ENCODE measurements at places on chromosomes 16 and 17.
A peak's percentile ranks its signal among the peaks of the same experiment; 100 is the strongest.

GRCh38 chr17:80773243-80773991 lies 218.2 kb upstream of the CHMP6 start:
- DNase-seq: no peak

DNA sequence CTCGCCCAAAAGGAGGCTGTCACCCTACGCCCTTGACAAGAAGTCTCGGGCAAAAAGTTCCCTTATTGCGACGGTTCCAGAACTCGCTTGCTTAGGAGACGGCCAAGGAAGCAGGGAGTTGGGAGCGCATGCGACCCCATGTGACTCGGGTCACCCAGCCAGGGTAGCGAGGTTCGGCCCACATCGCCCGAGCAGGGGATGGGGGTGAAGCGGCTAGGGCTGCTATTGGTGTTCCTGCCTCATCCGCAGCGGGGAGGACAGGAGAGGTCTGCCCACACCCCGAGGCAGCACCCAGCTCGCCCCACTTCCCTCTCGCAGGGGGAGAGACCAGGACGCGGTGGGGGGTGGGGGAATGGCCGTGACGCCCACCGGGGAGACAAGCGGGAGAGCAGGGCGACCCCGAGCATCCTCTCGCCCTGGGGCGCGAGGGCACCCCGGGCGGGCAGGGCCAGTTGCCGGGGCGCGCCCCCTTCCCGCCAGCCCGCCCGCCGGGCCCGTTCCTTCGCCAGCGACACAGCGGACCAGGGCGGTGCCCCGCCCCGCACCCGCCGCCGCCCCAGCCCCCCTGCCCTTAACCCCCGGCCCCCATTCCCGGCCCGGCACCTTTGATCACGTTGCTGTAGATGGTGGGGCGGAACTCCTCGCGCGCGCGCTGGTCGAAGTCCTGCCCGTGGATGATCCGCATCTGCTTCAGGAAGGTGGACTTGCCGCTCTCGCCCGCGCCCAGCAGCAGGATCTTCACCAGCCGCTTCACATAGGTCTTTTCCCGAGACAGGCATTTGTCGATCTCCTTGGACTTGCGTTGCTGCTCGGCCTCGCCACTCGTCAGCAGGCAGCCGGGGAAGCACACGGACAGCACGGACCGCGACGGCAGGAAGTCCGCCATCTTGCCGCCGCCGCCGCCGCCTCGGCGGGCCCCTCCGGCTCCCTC lies 567 bp downstream of the GNA13 start:
- no peak for DNase-seq

DNA sequence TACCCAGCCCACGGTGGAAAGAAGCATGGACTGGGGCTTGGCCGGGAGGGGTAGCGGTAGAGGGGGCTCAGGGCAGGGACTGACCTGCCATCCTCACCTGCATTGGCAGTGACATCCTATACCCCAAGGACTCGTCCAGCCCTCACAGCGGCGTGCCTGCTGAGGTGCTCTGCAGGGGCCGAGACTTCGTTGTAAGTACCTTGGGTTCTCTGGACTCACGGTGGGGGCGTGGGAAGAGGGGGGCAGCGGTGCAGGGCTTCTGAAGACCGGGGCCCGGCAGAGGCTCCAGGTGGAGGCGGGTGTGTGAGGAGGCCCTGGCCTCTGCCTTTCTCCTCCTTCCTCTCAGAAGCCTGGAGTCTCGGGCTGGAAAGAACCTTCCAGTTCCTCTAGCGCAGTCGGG lies 25.5 kb downstream of the POLR3E start:
- DNase-seq: no peak

GRCh38 chr17:50625032-50625871 lies 9.4 kb upstream of the ABCC3 start:
- DNase-seq: no peak

GRCh38 chr17:77163001-77163400 lies 22.2 kb downstream of the SEC14L1 start:
- DNase-seq: no peak

GRCh38 chr17:9833922-9834321 lies 8.2 kb downstream of the GLP2R start:
- no peak for DNase-seq

DNA sequence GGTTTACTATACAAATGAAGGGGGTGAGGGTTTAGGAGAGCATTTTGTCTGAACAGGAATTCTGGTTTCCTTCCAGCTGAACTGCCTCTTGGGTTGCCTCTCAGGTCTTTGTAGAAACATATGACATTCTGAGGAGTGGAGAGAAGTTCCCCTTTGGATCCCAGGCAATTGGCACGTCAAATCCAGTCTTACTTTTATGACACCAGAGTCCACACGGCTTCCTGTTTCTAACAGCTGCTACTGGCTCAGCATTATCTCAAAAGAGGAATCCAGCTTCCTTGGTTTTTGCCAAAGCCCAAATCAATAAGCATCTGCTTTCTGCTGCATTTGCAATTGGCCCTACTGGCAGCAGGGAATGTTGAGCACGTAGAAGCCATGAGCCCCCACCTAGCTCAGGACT lies 97.6 kb upstream of the FAM20A start:
- DNase-seq: no peak

DNA sequence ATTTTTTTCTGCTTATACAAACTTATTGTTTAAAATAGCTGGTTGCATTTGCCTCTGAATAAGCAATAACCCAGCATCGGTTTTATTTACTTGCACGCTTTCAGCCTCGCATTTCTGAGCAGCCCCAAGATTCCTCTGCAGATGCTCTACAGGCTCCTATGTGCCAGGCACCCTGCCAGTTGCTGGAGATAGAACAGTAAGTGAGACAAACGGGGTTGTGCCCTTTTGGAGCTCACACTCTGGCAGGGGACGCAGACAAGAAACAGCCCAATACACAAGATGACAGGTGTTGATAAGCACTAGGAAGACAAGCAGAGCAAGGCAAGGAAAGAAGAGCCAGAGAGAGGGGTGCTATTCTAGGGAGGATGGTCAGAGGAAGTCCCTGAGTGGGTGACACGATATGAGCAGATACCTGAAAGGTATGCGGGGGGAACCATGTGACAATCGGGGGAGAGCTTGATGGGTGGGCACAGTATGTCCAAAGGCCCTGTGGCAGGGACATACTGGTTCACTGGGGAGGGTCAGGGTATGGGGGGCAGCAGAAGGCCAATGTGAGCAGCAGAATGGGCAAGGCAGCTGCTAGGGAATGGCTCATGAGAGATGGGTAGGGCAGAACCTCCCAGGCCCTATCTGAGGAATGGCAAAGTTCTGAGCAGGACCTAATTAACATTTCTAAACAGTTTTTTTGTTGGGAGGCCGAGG lies 18.7 kb upstream of the ADORA2B start:
- DNase-seq: no peak

DNA sequence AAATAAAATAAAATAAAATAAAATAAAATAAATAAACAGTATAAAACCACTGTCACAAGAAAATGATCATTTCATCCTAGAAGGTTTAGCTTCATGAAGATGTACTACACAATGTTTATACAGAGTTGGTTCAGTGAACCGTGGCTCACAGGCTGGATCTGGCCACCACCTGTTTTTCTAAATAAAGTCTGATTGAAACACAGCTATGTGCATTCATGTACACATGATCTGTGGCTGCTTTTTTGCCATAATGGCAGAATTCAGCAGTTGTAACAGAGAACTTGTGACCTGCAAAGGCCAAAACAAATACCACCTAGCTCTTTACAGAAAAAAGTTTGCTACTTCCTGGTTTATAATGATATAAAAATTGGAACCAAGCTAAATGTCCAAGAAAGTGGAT lies 12.6 kb upstream of the RPRML start:
- no peak for DNase-seq

- no peak for DNase-seq
Measured at GRCh38 chr17:36722121-36722902, 120.9 kb downstream of the MRM1 start.

- peak; percentile 56 for DNase-seq
Measured at GRCh38 chr17:38322156-38322779, 21.5 kb downstream of the GPR179 start.

DNA sequence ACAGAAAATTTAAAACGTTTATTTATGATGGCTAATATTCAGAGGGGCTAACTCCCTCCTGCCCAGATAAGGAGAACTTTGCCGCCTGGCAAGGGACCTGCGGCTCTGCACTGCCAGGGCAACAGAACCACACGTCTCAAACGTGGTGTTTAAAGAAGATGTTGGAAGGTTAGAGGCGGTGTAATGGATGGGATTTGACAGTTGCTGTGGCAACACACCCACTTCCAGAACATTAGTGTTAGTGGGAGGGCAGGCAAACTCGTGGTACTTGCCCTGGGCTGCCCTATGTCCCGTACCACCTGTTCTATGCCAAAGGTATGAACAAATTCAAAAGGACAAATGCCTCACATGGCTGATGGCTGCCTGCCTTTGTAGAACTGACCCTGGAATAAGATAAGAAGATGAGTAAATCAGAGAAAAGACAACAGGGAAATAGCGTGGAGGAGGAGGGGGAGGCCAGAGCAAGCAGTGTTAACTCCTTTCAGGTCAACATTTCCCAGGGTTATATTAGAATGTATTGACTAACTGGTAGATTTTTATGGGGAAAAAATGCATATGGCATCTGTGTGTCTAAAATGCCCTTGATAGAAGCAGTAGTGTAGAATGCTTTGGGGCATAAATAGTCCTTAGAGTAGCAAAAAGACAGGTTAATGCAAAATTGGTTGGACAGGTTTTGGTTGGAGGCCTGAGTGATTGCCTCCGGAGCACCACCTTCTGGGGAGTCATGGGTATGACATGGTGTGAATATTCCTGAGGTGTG lies 30.8 kb downstream of the HLF start:
- no peak for DNase-seq

DNA sequence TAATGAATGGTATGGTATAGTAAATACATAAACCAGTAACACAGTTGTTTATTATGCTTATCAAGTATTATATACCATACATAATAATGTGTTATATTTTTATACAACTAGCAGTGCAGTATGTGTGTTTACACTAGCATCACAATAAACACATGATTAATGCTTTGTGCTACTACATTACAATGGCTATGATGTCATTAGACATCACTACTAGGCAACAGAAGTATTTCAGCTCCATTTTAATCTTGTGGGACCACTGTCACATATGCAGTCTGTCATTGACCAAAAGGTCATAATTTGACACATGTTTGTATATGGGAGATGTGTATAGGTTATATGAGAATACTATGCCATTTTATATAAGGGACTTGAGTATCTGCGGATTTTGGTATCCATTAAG lies 32.7 kb downstream of the TRIM37 start:
- DNase-seq: no peak

- no peak for DNase-seq
Measured at GRCh38 chr16:74580833-74581232, 26.1 kb downstream of the GLG1 start.

GRCh38 chr16:14365200-14365851 lies 264.7 kb downstream of the PARN start:
- no peak for DNase-seq

GRCh38 chr17:11284811-11285210 lies 43.8 kb downstream of the SHISA6 start:
- no peak for DNase-seq

GRCh38 chr17:41647940-41648410 lies 23.6 kb upstream of the KRT17 start:
- DNase-seq: peak; percentile 95

DNA sequence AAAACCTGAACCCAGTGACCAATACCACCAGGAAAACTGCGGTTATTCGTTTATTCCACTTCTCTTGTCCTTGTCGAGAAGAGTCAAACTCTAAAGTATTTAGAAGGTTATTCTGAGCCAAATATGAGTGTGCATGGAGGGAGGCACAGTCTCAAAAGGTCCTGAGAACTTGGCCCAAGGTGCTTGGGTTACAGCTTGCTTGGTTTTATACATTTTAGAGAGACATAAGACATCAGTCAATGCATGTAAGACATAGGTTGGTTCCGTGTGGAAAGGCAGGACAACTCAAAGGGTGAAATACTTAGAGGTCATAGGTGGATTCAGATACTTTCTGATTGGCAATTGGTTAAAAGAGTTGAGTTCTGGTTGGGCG lies 681 bp upstream of the TRAP1 start:
- DNase-seq: no peak

DNA sequence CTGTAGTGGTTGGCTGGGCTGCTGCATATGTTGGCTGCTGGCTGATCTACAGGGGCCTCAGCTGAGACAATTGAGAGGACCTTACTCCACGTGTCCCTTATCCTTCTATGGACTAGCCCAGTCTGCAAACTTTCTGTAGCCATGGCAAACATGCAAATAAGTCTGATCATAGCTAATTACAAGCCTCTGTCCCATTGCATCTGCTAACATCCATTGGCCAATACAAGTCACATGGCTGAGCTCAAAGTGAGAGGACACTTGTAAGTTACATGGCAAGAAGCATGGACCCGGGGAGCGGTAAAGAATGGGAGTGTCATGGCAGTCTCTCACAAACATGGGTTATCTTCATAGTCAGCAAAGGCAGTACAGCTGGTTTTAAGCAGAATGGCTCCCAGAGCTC lies 11.6 kb upstream of the IL4R start:
- no peak for DNase-seq

- no peak for DNase-seq
Measured at GRCh38 chr17:35010093-35010492, 29.8 kb downstream of the LIG3 start.

DNA sequence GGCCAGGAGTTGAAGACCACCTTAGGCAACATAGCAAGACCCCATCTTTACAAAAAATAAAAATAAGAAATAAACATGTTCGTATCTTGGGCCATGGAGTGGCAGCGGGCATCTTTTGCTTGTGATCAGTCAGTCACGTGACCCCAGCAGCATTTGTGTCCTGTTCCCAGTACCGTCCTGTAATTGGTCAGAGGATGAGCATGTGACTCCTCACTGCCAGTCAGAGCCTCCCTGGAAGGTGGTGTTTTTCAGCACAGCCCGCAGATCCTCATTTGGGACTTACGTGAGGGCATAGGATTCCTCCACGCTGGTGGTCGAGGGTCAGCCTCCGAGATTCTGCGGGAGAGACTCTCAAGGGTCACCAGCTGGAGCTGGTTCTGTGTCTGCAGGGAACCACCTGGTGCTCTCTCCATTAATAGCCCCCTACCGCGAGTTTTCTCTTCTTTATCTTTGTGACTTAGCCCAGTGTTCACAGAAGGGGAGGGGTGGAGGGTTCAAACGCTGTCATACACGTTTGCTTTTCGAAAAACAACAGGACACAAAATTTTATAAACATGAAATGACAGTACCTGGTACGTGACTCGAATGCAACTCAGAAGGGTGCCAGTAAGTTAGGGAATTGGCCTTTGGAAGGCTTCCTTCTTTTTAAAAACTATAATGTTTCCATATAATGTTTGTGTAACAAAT lies 17.2 kb downstream of the MRC2 start:
- no peak for DNase-seq

GRCh38 chr17:55726440-55726839 lies 3.8 kb upstream of the TMEM100 start:
- DNase-seq: no peak

DNA sequence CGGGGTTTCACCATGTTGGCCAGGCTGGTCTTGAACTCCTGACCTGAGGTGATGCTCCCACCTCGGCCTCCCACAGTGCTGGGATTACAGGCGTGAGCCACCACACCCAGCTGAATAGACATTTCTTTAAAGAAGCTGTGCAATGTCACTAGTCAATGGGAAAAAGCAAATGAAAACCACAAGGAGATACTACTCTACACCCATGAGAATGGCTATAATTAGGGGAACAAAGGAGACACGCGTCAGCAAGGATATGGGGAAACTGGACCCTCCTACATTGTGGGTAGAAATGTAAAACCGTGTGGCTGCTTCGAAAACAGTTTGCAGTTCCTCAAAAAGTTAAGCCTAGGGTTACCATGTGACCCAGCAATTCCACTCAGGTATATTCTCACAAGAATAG lies 103.4 kb downstream of the VPS53 start:
- no peak for DNase-seq

Data from omental fat pad (tissue), 4 donors.